ENCODE measurements at places on chromosomes 3 and 15.

DNA sequence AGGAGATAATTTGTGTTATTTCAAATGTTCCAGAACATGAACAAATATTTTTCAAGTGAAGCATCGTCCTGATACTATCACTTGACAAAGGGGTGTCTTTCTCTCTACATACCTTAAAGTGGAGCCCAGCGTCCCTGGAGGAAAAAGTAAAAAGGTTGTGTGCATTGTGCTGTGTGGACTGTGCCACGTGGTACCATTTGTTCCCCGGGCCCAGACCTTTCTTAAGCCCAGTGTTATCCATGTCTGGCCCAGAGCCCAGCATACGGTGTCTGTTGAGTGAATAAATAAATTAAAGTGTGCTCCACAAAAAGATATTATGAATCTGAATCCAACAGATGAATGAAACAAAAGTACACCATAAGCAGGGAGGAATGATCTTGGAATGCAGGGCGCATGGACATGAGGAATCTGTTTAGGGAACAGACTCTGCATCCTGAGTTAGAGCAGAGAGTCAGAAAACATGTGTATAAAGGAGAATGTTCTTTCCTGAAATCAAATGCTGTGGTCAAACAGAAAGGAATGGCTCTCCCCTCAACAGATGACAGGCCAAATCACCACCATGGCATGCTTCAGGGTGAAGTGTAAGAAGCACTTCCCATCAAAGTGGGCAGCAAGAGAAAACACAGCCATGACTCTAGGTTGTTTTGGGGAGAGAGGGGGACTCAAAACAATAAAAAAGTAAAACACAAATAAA lies 8.1 kb upstream of the PRSS50 start:
- DNase-seq, result no peak

- DNase-seq, result no peak
These were observed 3.4 kb upstream of the SLC25A38 start for GRCh38 chr3:39379778-39380155.

GRCh38 chr3:47444103-47444502 lies 31.6 kb downstream of the SCAP start:
- no peak for DNase-seq

DNA sequence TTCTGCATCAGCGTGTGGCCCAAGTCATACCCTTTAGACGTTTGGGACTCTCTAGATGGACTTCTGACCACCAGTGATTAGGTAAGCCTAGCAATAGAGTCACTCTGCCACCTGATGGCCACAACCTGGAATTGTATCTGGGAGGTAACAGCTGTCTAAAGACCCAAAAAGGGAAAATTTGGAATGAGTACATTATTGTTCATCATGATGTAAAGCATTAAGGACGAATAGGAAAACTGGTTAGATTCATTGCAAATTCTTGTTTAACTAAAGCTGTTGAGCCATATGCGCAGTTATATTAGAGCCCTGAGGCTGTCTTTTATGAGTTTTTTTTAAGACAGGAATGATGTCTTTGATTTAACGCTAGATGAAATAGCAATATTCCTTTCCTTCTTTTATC lies 63.6 kb downstream of the FAM81A start:
- DNase-seq, result no peak

- no peak for DNase-seq
These were observed 27.2 kb downstream of the FAM98B start for GRCh38 chr15:38481113-38481512.

DNA sequence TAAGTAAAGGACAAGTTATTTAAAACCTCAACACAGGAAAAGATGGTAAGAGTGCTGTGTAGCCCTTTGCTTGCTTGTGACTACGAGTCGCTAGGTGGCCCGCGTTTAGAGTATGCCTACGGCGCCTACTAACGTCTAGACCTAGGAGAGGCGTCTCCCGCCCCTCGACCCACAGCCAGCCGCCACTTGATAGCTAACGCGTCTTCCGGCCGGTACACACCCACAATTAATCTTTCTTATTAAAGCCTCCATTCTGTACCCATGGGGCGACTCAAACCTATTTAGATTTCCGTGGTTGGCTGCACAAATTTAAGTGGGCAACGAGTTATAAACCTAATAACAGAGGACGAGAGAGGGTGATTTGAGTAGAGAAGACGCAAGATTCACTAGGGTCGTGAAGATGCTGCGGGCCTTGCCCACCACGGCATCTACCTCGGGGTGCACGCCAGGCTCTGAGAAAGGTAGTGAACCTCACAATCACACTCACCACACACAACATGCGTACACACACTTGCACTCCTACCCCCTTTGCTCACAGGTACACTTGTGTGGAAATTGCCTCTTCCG lies 12.0 kb downstream of the SOX2 start:
- DNase-seq, result no peak

DNA sequence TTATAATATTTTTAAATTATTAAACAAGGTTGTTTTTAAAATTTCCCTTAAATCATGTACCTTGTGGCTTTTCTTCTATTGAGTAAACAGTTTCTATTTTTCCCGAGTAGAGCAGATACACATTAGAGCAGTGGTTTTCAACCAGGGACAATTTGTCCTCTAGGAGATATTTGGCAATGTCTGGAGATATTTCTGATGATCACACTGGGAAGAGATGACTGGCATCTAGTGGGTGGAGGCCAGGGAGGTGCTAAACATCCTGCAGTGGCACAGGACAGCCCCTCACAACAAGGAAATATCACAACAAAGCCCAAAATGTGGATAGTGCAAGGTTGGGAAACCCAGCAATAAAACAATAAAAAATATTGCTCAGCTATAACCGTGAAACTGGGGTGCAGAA lies 113.0 kb upstream of the PTPRG start:
- no peak for DNase-seq

GRCh38 chr15:36557364-36557763 lies 22.1 kb upstream of the CDIN1 start:
- no peak for DNase-seq

- no peak for DNase-seq
These were observed 10.2 kb upstream of the FBLN2 start for GRCh38 chr3:13538520-13539291.

GRCh38 chr3:150761831-150762661 lies 923 bp downstream of the SIAH2 start:
- DNase-seq, result no peak

DNA sequence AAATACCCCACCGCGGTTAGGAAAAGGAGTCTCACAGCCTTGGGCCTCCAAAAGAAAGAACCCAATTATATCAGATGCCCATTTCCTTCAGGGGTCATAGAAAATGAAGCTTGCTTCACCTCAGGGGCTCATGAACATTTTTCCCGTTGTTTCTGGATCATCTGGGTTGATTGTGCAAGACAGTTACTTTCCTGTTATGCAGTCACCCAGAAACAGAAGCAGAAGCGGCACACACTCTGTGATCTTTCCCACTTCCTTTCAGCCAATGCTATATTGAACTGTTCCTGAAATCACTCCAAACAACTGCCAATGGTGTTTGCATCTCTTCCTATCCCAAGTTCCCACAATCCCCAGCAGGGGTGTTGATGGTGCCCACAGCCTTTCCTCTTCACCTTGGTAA lies 295.6 kb upstream of the RASGRP1 start:
- DNase-seq, result no peak

DNA sequence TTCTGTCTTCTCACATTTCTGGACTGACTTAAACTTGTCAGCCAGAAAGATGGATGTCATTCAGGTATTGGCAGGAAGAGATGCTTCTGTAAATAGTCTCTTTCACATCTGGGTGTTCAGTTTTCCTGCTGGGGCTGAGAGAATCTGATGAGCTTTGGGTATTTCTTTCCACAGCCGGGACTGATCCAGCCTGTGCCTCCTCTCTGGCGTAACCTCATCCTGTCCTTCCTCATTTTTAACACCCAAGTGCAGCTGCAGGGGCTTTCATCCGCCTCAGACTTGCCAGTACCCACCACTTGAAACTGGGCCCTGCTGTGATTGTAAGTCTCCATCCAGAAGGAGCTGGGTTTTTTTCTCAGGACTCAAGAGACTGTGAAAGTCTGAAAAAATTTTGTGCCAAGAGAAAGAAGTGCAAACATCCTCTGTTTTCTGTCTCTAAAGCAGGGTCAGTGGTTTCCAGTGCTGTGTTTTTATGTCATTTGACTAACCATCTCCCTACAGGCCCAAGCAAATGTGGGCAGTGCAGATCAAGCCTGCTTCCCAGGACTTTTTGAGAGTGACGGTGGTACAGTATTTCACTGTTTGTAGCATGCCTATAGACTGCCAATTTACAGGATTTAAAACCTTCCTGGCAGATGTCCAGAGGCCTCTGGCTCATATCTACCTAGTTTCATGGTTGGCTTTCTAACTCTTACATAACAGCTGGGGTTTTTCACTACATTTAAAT lies 342.7 kb downstream of the PTPRG start:
- DNase-seq, result no peak

DNA sequence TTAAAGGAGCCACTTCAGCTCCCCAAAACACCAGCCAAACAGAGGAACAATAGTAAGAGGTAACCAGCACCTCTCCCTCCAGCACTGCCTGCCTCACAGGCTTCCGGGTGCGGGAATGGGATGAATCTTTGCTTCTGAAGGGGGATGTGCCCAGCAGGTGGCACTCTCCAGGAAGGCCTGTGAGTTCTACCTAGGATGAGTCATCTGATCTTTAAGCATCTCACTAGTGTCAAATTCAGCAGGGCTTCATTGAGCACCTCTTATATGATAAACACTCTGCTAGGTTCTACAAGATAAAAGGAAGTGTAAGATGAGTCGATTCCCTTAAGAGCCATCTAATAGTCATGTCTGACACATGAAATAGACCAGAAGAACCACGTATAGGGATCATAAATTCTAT lies 237.4 kb upstream of the UMPS start:
- DNase-seq, result no peak

DNA sequence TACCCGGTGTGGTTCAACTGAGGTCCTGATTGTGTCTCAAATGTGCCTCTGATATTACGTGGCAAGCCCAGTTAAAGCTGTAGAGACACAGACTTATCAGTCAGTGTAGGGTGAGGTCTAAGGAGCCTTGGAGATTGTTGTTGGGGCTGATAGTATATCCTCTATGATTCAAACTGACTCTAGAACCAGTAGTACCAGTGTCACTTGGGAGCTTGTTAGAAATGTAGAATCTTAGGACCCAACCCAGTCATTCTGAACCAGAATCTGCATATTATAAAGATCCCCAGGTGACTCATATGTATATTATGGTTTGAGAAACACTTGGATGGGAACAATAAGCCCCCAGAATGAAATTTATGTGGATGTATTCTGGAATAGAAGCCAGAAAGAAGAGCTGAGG lies 83.5 kb downstream of the PIK3R4 start:
- no peak for DNase-seq

- DNase-seq, result no peak
These were observed 357.0 kb downstream of the TIGIT start for GRCh38 chr3:114650808-114651207.

- no peak for DNase-seq
These were observed 197.4 kb upstream of the RORA start for GRCh38 chr15:61426466-61426865.

- DNase-seq, result no peak
These were observed 708 bp downstream of the SEC22A start for GRCh38 chr3:123202451-123202850.

- no peak for DNase-seq
These were observed 144.7 kb upstream of the IQSEC1 start for GRCh38 chr3:13217736-13218540.

DNA sequence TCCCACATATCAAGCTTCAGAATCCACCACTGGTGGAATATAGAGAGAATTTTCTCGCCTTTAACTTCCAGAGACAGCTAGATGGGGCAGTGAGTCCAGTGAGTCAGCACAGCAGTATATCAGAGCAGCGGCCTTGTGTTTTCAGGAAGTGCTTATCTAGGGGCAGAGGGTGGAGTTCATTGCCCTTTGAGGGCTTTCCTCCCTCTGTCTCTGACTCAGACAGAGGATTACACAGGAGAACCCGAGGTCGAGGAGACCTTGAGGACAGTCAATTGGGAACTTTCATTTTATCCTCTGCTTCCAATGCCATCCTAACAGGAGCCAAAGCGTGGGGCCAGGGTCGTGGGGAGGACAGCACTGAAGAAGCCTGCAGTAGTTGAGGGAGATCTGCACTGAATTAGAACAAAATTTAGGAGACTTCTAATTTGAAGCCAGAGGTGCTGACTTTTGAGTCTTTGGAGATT lies 109.6 kb upstream of the UMPS start:
- no peak for DNase-seq

DNA sequence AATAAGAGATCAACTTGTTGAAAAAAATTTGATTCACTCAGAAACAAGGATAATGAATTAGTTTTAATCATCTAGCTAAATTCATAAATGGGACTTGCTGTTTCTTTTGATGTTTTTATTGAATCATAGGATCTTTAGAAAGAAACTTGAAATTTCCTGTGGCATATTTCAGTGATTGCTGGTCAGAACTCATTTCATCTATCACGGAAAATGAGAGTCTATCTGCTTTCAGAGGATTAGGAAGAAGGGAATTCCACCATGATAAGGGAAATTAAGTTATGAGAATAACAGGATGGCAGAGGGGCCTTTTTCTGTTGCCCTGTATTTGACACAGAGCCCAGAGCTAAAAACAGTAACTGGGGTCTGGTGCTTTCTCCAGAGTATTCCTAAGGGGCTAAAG lies 44.9 kb upstream of the CCNL1 start:
- no peak for DNase-seq

DNA sequence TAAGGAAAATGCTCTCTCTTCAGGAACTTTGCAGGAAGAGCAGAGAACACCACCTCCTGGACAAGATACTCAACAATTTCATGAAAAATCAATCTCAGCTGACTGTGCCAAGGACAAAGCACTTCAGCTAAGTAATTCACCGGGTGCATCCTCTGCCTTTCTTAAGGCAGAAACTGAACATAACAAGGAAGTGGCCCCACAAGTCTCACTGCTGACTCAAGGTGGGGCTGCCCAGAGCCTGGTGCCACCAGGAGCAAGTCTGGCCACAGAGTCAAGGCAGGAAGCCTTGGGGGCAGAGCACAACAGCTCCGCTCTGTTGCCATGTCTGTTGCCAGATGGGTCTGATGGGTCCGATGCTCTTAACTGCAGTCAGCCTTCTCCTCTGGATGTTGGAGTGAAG lies 200.5 kb downstream of the AKAP13 start:
- no peak for DNase-seq

GRCh38 chr3:167406876-167407492 lies 26.9 kb upstream of the ZBBX start:
- no peak for DNase-seq

All from D721Med (cell line).